AG08396 (cell line): ENCODE measurements at places on chromosomes 7 and 10.

DNA sequence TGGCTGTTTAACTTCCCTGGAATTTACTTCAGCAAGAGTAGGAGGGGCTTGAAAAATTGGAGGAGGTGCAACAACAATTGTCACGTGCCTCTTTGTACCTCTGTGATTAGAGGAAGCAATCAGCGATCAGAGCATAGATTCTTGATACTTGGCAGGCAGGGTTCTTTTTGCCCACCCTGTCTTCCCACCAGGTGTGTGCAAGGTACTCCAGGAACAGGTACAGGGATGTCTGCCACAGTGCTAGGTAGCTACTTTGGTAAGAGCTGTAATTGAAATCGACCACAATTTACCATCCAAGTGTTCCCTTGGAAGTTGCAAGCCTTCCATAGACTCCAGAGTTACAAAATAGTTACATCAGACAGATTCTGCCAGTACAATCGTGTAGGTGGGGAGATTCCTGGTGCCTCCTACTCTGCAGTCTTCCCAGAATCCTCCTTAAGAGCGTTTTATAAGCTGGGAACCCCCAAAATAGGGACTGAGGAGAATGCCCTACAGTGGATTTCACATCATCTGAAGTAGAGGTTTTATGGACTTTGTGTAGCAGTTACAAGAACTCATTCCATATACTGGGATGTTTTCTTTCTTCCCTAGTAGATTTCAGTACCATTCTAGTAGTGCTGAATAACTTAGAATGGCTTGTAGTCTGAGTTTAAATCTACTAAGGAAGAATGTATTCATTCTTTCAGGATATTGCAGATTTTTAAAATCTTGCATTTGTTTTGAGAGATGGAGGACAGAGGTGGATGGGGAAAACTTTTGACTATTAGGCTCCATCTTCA, 101.9 kb downstream of the EXOC4 start:
- DNase-seq: no peak

DNA sequence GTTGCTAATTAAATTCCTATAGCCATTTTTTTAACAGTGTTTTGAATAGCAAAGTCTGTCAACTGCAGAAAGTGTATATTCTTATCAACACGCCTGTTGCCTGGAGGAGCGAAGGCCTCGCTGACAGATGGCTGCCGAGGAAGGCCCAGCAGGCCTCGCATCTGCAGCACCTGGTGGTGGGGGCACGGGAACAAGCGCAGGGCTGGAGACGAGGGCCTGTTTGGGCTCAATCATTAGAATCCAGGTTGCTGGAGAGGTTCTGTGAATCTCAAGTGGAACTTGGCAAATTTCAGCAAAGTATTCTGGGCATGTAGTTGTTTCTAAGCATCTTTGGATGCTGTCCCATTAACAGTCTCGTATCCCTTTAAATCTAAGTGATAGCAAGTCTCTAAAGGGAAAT, 66.1 kb upstream of the FAM204A start:
- no peak for DNase-seq

- peak; percentile 93 for DNase-seq
Observed at GRCh38 chr10:132654708-132655661, 117.4 kb downstream of the INPP5A start.

DNA sequence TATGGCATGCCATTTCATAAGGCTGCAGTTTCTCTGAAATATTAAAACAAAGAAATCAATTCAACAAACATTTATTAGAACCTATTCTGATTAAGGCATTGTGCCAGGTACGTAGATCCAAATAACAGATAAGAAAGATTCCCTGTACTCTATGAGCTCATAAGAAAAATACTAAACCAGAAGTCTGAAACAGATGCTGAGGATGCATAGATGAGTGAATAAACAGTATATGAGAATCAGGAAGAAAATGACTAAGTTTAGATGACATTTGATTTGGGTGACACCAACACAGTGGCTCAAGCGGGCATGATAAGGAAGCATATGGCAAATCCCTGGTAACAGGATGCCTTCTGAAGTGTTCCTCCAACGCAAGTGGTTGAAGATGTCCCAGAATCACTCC, 477.2 kb downstream of the PARD3 start:
- no peak for DNase-seq

DNA sequence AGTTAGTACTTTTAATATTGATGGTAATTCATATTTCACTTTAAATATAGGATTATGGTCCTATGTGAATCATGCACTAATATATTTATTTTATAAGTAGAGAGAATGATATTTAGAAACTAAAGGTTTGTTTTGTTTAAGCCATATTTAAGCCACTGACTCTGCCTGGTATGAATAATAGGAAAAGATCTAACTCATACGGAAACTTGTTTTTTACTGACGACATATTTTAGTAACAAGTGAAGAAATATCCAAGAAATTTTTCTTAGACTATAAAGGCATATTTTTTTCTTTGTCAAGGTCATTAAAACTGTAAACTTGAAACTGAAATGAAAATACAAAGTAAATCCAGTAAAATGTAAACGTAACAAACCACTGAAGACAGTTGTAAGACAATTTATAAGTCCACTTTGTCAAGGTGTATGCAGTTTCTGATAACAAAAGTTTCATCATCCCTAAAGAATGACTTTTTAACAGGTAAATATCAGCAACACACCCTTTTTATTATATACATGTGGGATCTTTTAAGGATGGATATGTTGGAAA, 147.1 kb downstream of the PHF14 start:
- no peak for DNase-seq

- DNase-seq: no peak
Observed at GRCh38 chr10:129758207-129759021, 205.7 kb downstream of the EBF3 start.

DNA sequence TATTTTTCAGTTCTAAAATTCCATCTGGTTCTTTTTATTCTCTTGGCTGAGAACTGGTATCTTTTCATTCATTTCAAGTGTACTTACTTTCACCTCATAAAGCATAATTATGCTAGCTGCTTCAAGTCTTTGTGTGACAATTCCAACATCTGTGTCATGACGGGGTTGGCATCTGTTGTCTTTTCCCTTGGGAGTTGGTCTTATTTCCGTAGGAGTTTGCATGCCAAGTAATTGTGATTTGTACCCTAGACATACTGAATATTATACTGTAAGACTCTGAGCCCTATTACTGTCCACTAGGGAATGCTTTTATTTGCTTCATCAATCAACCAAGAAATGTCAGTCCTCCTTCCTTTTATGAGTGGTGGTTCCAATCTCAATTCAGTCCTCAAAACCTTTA, 24.6 kb upstream of the HUS1 start:
- no peak for DNase-seq

- DNase-seq: peak; percentile 76
Observed at GRCh38 chr10:129968853-129969183, 4.7 kb upstream of the EBF3 start.

DNA sequence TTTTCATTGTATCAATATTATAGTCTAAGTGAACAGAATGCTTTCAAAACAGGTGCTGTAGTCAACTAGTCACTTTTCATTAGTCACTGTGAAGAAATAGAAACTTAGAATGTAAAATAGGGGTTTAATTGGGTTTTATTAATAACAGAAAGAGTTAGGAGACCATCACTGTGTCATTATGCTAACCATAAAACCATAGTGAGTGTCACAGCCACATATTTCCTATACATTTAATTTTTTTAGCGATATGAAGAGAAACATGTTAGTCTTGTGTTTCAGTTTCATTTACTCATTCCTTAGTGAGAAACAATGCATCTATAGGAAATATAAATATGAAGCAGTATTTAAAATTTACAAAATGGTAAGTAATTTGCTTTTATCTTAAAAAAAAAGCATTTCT, 22.2 kb downstream of the SPAG6 start:
- no peak for DNase-seq

DNA sequence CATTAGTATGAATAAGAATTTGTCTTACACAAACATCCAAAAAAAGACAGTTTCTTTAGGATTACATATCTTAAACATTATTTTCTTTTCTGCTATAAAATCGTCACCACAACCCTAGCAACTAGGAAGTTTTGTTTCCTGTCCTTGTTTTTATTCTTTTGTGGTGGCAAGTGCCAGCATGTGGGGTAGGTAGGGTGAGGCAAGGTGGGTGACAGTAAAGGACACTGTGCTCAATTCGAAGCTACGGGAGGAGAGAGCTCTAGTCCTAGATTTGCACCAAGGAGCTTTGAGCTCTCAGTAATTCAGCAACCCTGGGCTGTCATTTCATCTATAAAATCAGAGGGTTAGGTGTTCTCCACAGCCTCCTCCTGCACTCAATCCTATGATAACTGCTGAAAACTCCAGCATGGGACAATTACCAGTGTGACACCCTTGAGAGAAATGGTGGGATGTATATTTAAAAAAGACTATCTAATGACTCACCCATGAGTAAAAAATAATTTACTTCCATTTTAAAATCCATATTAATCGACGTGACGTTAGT, 187.1 kb downstream of the FAM107B start:
- DNase-seq: no peak

DNA sequence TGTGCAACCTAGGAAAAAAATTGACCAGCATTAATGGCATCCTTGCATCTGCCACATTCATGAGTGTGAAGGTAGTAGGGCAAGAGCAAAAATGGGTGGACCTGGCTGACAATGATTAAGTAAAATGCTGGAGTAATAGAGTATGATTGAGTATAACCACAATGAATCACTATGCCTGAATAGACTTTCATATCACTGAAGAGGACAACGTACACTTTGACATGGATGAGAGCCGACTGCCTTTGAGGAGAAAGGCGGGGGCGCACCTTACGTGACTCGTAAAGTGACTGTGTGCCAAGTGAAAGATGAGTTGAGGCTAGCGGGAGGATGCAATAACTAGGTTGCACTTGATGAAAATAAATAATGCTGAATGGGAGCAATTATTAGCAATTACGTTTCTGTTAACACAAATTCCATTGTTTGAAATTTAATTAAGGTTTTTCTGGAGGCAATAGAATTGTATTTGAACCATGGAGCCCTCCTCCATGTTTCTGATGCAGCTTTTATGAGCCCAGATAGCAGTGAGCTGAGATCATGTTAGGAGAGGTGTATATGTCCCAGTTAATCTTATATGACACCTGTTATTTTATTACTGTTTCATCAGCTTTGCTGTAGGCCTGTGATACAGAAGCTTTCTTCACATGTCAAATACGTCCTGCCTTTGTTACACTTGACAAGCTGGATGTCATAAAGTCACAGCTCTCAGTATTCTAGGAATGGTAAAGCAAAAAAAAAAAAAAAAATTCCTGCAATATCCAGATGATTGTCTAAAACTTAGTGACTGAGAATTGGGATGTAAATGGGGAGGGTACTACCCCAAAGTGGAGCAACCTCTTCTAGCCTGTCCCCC, 596.5 kb downstream of the NXPH1 start:
- DNase-seq: no peak

DNA sequence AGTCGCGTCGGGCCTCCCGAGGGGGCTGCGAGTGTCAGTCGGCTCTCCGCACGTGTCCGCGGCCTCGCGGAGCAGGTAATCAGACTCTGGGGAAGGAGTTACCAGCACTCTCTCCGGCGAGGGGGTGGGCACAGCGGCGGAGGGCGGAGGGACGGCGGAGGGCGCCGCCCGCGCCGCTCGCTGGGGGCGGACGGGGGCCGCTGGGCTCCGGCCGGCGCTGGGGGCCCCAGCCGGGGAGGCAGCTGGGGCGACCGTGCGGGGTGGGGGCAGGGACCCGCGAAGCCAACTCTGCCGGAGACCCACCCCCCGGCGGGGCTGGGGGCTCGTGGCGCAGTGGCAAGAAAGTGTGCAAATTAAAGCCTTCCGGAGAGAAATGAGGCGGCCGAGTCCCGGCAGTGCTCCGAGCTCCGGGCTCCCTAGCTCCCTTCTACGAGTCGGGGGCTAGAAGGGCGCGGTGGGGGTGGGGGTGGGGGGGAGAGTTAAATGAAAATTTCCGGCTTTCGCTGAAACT, at the start of gene CDK6:
CDK6 (minus strand) TSS at position 85 of the 511 bp plus-strand sequence. CDS start 3,250 bp downstream, outside the sequence.
- peak; percentile 80 for DNase-seq

DNA sequence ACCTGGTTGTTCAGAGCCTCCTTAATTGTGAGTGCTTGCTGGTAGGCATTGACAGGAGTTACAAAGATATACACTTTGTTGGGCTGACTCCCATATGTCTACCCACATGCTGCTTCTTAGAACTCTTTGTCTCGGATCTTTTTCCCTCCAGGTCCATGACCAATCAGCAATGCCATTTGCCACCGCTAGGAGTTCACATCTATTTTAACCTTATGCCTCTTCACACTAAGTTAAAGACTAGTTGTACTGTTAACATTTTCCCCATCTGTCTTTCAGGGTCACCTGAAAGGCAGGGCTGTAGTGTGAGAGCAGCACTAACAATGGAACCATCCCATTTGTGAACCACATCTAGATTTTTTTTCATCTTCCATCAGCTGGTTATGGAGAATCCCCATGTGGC, 226.7 kb upstream of the NPY start:
- no peak for DNase-seq

GRCh38 chr7:23133797-23134196, 28.2 kb downstream of the KLHL7 start:
- DNase-seq: no peak

DNA sequence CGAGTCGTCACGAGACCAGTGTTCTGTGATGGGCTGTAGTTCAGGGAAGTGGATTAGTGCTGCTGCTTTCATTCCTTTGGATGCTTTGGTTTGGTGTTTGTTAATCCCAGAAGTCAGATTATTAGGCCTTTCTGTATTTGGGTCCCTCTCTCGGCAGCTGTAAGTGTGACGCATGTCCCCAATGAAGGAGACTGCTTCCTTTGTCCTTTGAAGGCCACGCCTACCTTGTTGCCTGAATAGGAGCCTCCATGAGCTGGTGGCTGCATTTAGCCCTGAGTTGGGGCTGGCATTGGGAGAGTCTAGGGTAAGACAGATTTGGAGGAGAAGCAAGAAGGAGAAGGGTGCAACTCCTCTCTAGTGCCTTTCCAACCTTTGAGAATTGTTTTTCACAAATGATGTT, 34.5 kb downstream of the DOCK1 start:
- no peak for DNase-seq

- no peak for DNase-seq
Observed at GRCh38 chr10:43090188-43090587, 13.3 kb downstream of the RET start.

GRCh38 chr7:131106681-131107336, 220.9 kb upstream of the MKLN1 start:
- no peak for DNase-seq

DNA sequence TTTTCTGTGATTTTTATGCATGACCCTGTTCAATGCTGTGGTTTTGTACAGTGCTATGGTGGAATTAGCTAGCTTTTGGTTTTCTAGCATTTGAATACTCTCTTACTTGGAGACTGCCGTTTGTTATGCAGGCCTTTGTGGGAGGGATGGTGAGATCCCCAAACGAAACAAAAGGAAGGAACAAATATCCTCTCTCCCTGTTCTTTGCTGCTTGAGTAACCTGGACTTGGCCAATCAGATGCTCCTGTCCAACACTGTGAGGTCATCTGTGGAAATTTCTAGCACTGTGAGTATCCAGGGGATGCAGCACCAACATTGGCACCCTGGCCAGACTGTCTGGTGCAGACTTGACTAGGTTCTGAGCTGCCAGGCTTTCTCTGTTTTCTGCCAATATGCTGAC, 314.4 kb downstream of the ANKRD30A start:
- no peak for DNase-seq

GRCh38 chr7:155287284-155287935, 10.3 kb upstream of the INSIG1 start:
- no peak for DNase-seq
